ENCODE measurements at places on chromosomes 11 and 22.

DNA sequence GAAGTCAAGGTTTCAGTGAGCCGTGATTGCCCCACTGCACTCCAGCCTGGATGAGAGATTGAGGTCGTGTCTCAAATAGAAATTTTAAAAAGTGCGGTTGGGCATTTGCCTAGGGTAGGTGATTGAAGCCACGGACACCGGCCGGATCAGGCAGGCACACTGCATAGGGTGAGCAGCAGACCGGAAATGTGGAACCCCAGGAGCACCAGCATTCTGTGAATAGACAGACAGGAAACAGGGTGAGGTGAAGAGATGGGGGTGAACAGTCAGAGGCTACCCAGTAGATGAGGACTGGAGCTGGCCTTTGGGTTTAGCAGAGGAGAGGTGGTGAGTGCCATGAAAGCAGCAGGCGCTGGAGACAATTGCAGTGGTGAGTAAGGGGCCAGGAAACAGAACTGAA is 43.5 kb downstream of the PPFIA1 start:
- no peak for DNase-seq

DNA sequence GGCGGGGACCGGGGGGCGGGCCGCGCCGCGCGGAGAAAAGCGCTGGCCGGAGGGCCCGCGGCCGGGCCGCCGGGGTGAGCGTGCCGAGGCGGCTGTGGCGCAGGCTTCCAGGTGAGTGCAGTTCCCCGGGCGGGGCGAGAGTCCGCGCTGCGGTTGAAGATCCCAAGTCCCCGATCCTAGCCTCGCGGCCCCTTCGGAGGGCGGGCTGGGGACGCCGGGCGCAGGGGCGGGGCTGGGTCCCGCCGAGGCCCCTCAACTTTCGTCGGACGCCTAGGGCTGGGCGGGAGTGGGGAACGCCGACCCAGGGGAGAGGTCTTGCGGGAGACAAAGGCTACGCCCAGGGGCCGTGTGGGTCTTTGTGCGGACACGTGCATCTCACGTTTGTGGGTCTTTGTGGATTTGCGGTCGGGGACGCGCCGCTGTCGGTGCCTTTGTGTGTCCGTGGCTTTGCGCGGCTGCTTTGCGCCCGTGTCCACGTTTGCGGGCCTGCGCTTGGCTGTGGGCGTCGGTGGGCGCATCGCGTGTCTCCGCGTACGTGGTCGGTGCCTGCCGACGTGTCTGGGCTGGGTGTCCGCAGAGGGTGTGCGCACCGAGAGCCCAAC is at the start of gene TSKU:
TSKU (plus strand) TSS at position 63 of the 602 bp plus-strand sequence. CDS start 12,261 bp downstream, outside the sequence.
- no peak for DNase-seq

DNA sequence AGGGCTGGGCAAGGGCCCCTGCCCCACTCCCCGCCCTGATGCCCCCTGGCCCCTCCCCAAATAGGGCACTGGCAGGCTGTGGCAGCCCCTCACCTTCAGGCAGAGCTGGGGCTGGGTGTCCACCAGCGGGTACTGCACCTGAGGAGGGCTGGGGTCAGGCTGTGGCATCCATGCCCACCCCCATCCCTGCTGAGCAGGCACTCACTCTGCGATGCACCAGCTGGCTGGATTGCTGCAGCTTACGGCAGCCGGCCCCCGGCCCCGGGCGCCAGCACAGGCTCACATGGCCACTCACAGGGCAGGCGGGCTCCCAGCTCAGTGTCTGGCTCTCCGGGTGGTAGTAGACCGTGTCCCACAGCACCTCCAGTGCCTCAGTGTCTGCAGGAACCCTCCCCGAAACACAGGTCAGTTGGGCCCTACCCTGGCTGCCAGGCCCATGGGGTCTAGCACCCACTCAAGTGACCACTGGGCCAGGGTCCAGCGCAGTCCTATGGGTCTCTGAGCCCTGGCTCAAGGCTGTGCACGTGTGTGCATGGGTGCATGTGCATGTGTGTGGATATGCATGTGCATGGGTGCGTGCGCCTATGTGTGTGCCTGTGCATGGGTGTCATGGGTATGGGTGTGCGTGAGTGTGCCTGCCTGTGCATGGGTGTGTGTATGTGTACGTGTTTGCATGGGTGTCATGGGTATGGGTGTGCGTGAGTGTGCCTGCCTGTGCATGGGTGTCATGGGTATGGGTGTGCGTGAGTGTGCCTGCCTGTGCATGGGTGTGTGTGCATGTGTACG is 14.4 kb downstream of the IL17REL start:
- no peak for DNase-seq

GRCh38 chr11:17719938-17720795 is 796 bp downstream of the MYOD1 start:
- DNase-seq, result no peak

GRCh38 chr11:35210876-35211546 is 72.0 kb downstream of the CD44 start:
- DNase-seq, result no peak

- no peak for DNase-seq
These were observed 550.4 kb downstream of the JRKL start for GRCh38 chr11:96940227-96940626.
